ENCODE measurements at places on chromosomes 11 and 22.
A peak's percentile ranks its signal among the peaks of the same experiment; 100 is the strongest.

DNA sequence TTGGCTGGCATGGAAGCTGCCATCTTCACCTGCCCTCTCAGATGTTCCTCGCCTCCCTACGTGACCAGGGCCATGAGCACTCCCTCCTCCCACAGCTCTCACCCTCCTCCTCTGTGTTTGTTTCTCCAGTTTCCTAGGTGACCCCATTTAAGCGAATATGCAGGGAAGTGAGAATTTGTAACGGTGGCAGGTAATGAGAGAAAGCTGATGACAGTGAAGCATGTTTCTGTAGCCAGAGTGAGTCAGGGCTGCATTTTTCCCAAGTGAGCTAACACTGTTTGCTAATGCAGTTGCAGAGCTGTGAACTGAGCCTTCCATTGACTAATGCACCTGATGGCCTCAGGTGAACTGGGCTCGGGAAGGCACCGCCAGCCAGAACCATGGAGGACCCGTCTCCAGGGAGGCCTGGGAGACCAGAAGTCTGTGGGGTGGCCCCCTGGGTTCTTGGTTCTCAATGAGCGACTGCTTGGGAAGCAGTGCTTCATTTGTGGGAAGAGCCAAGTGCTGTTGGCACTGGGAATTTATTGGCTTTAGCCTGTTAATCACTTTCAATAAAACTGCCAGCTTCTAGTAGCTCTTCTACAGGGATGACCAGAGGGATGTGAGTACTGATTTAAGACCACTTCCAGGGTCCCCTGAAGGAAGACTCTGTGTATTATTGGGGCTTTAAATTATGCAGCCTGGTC, 64.5 kb downstream of the BARX2 start:
- no peak for DNase-seq

- DNase-seq = no peak
Observed at GRCh38 chr11:96338910-96339705, 3.9 kb downstream of the MAML2 start.

GRCh38 chr11:61482513-61482912, 26.0 kb upstream of the LRRC10B start:
- DNase-seq = peak; percentile 10

DNA sequence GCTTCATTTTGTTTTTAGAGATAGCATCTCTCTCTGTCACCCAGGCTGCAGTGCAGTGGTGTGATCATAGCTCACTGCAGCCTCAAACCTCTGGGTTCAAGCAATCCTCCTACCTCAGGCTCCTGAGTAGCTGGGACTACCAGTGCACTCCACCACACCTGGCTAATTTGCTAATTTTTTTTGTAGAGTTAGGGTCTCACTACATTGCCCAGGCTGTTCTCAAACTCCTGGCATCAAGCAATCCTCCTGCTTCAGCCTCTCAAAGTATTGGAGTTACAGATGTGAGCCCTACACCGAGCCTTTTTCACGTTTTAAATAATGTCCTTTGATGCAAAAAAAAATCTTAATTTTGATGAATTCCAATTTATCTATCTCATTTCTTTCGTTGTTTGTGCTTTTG, 75.4 kb upstream of the LINC01488 start:
- DNase-seq = no peak
